Bladder microvascular endothelial cell (primary cell): ENCODE measurements at places on chromosomes 6 and 20. TPM values are rescaled to one million over a fixed set of nuclear protein-coding genes. Genes with fewer than 3 reads are reported as not detected.

Gene BPIFB3
- total RNA-seq = not detected in 2 replicates

Gene MDFI
- total RNA-seq = 7.1 and 22.8 TPM in 2 replicates

Gene SLC22A23
- 4.9 and 70.5 TPM in 2 replicates for total RNA-seq

Gene GMPR
- 14.6 and 19.3 TPM in 2 replicates for total RNA-seq

Gene BTBD3
- total RNA-seq = 43.7 and 78.5 TPM in 2 replicates

Gene GLP1R
- not detected in 2 replicates for total RNA-seq

Gene VSTM2L
- under 0.01 and 0.31 TPM in 2 replicates for total RNA-seq

Gene HFE
- 2.6 and 3.6 TPM in 2 replicates for total RNA-seq

Gene ARHGAP18
- 68.9 and 114 TPM in 2 replicates for total RNA-seq

Gene PI16
- 0.16 TPM in 1 of 2 replicates, not detected in the other for total RNA-seq

Gene JAG1
- 55.4 and 512 TPM in 2 replicates for total RNA-seq

Gene COL10A1
- not detected in 2 replicates for total RNA-seq

Gene SAPCD1
- total RNA-seq = 1.3 and 2.9 TPM in 2 replicates

Gene FBXO5
- 12.3 and 13.3 TPM in 2 replicates for total RNA-seq

Gene HLA-DQA1
- total RNA-seq = not detected in 2 replicates

Gene LY86
- not detected in 2 replicates for total RNA-seq

Gene SYNGAP1
- total RNA-seq = 1.5 and 2.6 TPM in 2 replicates

Gene PRDM13
- total RNA-seq = not detected in 2 replicates

Gene RSPH3
- 2.1 and 4.0 TPM in 2 replicates for total RNA-seq

Gene SOBP
- total RNA-seq = 0.16 and 0.76 TPM in 2 replicates

Gene FAM83B
- not detected in 2 replicates for total RNA-seq

Gene L3MBTL1
- 1.5 and 5.0 TPM in 2 replicates for total RNA-seq

Gene SNX3
- total RNA-seq = 170 and 193 TPM in 2 replicates

Gene CST2
- not detected in 2 replicates for total RNA-seq

Gene LEMD2
- 41.3 and 57.0 TPM in 2 replicates for total RNA-seq

Gene CDH26
- total RNA-seq = under 0.01 and 0.31 TPM in 2 replicates

Gene SLPI
- total RNA-seq = 2.6 TPM in 1 of 2 replicates, not detected in the other

Gene MYLK4
- 0.32 and 0.38 TPM in 2 replicates for total RNA-seq

Gene C20orf202
- 0.06 TPM in 1 of 2 replicates, not detected in the other for total RNA-seq

Gene COL12A1
- 29.0 and 71.2 TPM in 2 replicates for total RNA-seq

Gene LHFPL5
- not detected in 2 replicates for total RNA-seq
